ENCODE measurements at places on chromosomes 3 and 15.

DNA sequence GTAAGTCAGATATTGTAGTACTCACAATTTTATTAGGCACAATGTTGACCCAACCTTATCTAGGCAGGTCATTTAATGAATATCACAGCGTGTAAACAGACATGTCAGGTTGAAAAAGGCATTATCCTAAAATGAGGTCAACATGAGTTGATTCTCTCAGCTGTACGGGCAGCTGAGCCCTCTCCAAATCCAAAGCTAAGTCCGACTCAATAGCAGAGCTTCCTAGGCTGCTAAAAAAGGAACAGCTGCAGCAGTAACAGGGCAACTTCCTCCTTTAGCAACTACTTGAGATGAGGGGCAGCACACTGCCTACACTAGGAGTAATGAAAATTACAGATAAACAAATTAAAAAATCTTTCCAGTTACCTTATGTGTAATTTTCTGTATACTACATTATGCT is 189.2 kb downstream of the CADM2 start:
- no peaks in the 10 kb centered on the region for H3K27me3 ChIP-seq
- H3K4me1 ChIP-seq = no peaks in the 10 kb centered on the region
- H3K4me3 ChIP-seq = no peak overlapping the region
- no peak for DNase-seq
- peaks cover 15% of the 10 kb centered on the region for H3K36me3 ChIP-seq
- no peak overlapping the region for H3K27ac ChIP-seq

DNA sequence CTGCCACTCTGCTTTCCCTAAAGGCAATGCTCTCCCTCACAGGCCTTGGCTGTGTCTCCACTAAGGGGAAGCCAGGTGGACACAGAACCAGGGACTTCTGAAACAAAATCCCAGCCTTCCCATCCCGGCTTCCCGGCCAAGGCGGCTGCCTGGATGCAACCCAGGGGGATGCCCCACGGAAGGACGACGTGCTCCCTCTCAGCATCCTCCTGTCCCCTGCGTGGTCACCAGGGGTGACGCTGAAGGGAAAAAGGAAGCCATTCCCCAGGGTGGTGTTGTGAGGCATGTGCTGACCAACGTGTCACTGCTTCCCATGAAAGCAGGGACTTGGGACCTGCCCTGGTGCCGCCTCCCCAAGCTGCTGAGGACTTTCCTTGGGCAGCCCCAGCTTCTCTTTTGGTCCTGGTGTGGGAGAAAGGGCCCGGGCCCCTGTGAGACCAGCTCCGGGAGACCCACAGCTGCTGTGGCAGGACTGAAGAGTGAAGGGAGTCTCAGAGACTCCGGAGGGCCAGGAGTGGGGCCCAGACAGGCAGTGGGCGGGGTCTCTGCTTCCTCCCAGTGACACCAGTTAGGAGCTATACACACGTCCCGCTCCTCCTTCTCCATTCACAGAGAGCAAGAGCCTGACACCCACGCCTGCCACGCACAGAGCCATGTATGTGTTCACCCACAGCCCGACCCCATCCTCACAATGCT is 139.2 kb downstream of the NUP210 start:
- no peak overlapping the region for H3K27ac ChIP-seq
- H3K27me3 ChIP-seq = peaks cover 31% of the 10 kb centered on the region
- peaks cover 9% of the 10 kb centered on the region for H3K36me3 ChIP-seq
- peaks cover 20% of the 10 kb centered on the region for H3K4me1 ChIP-seq
- peak overlapping the region; percentile 79 for H3K4me3 ChIP-seq

DNA sequence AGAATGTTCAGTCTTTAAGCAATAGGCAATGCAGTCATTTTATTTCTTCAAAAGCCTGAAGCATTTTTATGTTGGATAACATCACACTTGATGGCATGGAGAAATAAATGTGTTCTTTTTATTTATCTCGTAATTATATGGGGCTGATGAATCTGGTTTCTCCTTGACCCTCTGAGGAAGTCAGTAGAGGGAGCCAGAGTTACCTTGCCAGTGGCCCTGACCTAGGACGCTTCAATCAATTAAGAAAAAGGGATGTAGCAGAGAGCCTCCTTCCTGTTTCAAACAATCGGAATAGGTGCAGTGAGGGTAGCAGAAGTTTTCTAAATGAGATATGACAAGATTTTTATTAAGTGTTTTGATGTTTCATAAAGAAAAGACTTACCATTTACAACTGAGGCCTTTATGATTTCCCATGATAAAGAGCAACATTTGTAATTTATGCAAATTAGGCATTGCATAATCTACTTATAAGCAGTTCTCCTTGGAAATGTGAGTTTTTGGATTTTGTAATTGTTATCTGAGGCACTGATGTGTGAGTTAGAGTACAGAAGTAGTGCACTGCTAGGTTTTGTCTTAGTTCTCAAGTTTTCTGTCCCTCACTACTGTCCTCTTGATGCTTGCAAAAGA is 129.1 kb downstream of the RAP2B start:
- H3K27me3 ChIP-seq = no peaks in the 10 kb centered on the region
- peaks cover 17% of the 10 kb centered on the region for H3K4me1 ChIP-seq
- H3K36me3 ChIP-seq = no peaks in the 10 kb centered on the region
- no peak overlapping the region for H3K27ac ChIP-seq
- no peak for DNase-seq

DNA sequence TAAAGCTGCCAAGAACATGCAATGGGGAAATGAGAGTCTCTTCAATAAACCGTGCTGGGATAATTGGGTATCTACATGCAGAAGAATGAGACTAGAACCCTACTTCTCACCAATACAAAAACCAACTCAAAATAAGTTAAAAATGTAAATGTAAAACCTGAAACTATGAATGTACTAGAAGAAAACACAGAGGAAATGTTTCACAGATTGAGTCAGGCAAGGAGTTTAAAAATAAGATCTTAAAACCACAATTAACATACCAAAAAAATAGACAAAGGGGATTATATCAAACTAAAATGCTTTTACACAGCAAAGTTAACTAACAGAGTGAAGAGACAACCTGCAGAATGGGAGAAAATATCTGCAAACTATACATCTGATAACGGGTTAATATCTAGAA is 90.4 kb downstream of the ISL2 start:
- no peak overlapping the region for H3K4me3 ChIP-seq
- H3K27me3 ChIP-seq = no peaks in the 10 kb centered on the region

GRCh38 chr3:43043071-43043766 is 62.7 kb downstream of the POMGNT2 start:
- no peak overlapping the region for H3K27ac ChIP-seq
- peaks cover 3% of the 10 kb centered on the region for H3K27me3 ChIP-seq
- no peak overlapping the region for H3K4me3 ChIP-seq
- DNase-seq = no peak

GRCh38 chr3:57758686-57759085 is 2.6 kb downstream of the SLMAP start:
- no peaks in the 10 kb centered on the region for H3K27me3 ChIP-seq
- no peak for DNase-seq
- 0 out of 2 replicates have a peak overlapping the region, but pooled peaks have one; percentile 41 for H3K27ac ChIP-seq
- H3K4me3 ChIP-seq = peak overlapping the region; percentile 84
- peaks cover 30% of the 10 kb centered on the region for H3K4me1 ChIP-seq
- peaks cover 20% of the 10 kb centered on the region for H3K36me3 ChIP-seq

DNA sequence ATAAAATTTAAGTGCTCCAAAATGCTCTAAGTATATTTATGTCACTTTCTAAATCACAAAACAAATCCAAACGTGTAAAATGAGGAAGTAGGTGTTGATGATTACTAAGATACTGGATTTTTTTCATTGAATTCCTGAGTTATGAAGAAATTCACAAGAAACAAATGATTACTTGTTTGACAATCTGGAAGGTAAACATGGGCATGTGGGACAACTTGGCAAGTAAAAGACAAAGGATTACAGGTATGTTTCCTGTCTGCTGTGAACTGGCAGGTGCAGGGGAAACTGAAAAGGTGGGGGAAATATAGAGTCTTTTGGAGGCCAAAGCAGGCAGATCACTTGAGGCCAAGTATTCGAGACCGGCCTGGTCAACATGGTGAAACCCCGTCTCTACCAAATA is 252.7 kb upstream of the AZI2 start:
- no peaks in the 10 kb centered on the region for H3K36me3 ChIP-seq
- H3K27me3 ChIP-seq = no peaks in the 10 kb centered on the region
- H3K4me3 ChIP-seq = no peak overlapping the region
- no peak overlapping the region for H3K27ac ChIP-seq

DNA sequence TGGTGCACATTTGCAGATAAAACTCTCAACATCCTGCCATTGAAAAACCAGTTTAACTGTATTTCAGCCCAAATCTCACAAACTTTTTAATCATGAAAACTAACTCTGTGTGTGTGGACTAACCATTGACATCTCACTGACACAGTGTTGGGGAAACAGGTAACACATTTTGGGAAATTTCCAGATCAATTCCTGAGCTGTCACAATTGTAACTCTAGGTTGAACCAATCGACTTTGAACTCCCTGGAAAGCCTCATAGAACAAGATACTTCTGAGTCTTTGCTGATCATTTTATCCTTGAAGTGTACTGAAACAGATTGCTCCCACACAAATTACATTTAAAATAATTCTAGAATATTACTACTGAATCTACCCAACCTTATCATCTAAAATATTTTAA is 667.9 kb upstream of the NR2F2 start:
- no peaks in the 10 kb centered on the region for H3K36me3 ChIP-seq
- no peak for DNase-seq
- peaks cover 23% of the 10 kb centered on the region for H3K4me1 ChIP-seq
- no peak overlapping the region for H3K4me3 ChIP-seq
- no peaks in the 10 kb centered on the region for H3K27me3 ChIP-seq
- no peak overlapping the region for H3K27ac ChIP-seq

DNA sequence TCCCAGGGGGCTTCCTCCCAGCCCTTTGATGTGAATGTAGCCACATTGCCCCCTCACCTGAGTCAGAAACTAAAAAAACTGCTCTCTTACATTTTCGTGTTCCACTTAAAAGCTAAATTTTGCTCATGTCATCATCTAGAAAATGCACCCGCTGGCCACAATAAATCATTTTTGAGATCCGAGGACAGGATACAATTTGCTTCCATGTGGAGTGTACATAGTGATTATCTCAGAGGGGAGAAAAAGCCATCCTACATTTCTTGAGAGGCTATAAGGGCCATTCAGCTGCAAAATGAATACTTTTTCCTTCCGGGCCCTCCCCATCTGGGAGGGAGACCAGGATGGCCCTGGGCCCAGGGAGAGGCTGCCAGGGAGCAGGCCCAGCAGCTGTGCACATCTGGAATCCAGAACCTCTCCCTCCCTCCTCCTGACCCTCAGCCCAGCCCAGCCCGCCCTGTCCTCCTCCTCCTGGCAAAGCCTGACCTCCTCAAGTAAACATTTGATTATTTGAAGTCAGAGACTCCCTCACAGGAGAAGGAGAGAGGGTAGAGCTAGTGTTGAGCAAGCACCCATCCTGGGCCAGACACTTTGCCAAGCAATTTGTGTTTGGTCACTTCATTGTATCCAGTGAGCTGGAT is 59.1 kb downstream of the CORO2B start:
- no peak overlapping the region for H3K4me3 ChIP-seq
- H3K27me3 ChIP-seq = no peaks in the 10 kb centered on the region
- no peak overlapping the region for H3K27ac ChIP-seq
- peaks cover 40% of the 10 kb centered on the region for H3K4me1 ChIP-seq

GRCh38 chr3:126124148-126124868 is 40.4 kb upstream of the SLC41A3 start:
- peak; percentile 49 for DNase-seq
- no peaks in the 10 kb centered on the region for H3K36me3 ChIP-seq
- peaks cover 14% of the 10 kb centered on the region for H3K4me1 ChIP-seq
- H3K27ac ChIP-seq = no peak overlapping the region
- H3K27me3 ChIP-seq = no peaks in the 10 kb centered on the region

- H3K27me3 ChIP-seq = peaks cover 37% of the 10 kb centered on the region
- no peak for DNase-seq
- H3K4me3 ChIP-seq = no peak overlapping the region
- no peaks in the 10 kb centered on the region for H3K36me3 ChIP-seq
- no peak overlapping the region for H3K27ac ChIP-seq
- H3K4me1 ChIP-seq = peaks cover 7% of the 10 kb centered on the region
These were observed 9.1 kb upstream of the ISL2 start for GRCh38 chr15:76327191-76328105.

DNA sequence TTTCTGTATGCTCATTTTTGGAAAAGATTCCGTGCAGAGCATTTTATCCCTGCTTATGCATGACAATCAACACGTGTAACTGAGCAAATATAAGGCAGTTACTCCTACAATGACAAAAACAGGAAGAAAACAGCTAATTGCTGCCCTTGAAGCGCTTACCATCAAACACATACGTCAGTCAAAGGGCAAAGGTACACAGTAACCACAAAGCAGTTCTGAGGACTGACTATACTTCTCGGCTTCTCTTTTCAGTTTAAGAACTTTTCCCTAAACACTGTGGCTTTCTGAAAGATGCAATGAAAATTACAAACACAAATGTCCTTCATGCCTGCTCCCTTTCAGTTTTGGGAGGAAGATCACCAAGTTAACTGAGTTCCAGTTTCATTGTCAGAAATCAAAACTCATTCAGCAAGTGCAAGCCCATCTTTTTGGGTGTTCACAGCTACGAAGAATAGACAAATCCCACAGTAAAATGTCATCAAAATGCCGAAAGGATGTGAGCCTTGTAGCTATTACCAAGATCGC is 602.8 kb downstream of the FOXP1 start:
- H3K4me1 ChIP-seq = peaks cover 32% of the 10 kb centered on the region
- no peak overlapping the region for H3K4me3 ChIP-seq
- no peaks in the 10 kb centered on the region for H3K27me3 ChIP-seq
- peak overlapping the region; percentile 55 for H3K27ac ChIP-seq

DNA sequence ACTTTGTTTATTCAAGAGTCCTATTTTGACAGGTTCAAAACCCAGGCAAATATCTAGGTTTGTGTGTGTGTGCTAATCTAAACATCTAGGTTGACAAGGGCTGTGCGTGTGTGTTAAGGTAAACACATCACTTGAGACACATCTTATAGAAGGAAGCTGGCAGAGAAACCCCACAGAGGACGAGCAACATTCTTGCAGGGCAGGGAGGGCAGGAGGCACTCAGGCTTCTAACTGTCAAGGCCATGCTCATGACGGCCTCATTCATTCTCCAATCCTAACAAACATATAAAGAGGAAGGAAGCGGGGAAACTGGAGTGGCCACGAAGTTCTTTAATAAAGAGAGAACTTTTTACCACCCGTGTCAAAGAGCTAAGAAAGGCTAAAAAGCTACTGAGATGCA is 43.4 kb downstream of the SLCO2A1 start:
- H3K27me3 ChIP-seq = peaks cover 6% of the 10 kb centered on the region
- no peak overlapping the region for H3K4me3 ChIP-seq
- no peak overlapping the region for H3K27ac ChIP-seq
- no peak for DNase-seq
- peaks cover 60% of the 10 kb centered on the region for H3K4me1 ChIP-seq
- H3K36me3 ChIP-seq = no peaks in the 10 kb centered on the region

- no peak overlapping the region for H3K27ac ChIP-seq
- H3K36me3 ChIP-seq = no peaks in the 10 kb centered on the region
- H3K27me3 ChIP-seq = no peaks in the 10 kb centered on the region
These were observed 14.3 kb upstream of the DHX36 start for GRCh38 chr3:154338570-154338969.
